LNCaP clone FGC (cell line): ENCODE measurements at places on chromosomes 16 and 17.

DNA sequence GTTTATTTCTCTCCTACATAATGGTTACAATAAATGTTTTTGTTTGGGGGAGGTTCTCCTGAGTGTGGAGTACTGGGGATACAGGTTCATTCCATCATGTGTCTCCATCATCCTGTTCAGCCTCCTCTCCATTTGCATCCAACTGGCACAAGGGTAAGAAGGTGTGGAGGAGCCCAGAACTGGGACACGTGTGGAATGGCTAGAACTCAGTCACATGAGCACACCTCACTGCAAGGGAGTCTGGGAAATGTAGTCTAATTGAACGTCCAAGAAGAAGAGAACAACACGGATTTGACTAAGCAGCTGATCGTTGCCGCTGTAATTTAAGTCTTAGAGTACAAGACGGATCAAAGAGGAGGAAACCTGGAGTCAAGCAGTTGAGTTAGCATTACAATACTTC lies 6.1 kb downstream of the OR1A1 start:
- no peak for DNase-seq

GRCh38 chr17:66730461-66730923 lies 104.4 kb upstream of the CACNG5 start:
- no peak for DNase-seq

GRCh38 chr16:533391-534123 lies 6.0 kb downstream of the CAPN15 start:
- DNase-seq, result no peak

GRCh38 chr17:4950746-4951204 lies at the start of gene ENO3:
Gene ENO3 (plus strand): TSS chr17:4951119. CDS start chr17:4951830, 711 bp downstream.
- DNase-seq, result no peak

- DNase-seq, result no peak
These were observed 434 bp upstream of the CPSF4L start for GRCh38 chr17:73261952-73262675.

- DNase-seq, result no peak
These were observed 8.5 kb upstream of the MYCBPAP start for GRCh38 chr17:50499721-50500120.

GRCh38 chr16:30535106-30535776 lies 583 bp upstream of the ZNF747 start:
- DNase-seq, result no peak

- no peak for DNase-seq
These were observed 13.1 kb upstream of the SREBF1 start for GRCh38 chr17:17849845-17850373.

GRCh38 chr16:72015124-72015523 lies 6.6 kb downstream of the DHODH start:
- DNase-seq, result no peak

- no peak for DNase-seq
These were observed 73.2 kb downstream of the AIPL1 start for GRCh38 chr17:6361733-6362132.

- no peak for DNase-seq
These were observed 184.7 kb downstream of the SOX9 start for GRCh38 chr17:72305472-72305871.

- peak; percentile 31 for DNase-seq
These were observed 45.0 kb upstream of the NACA2 start for GRCh38 chr17:61635913-61636432.

GRCh38 chr17:72931163-72931562 lies 161.3 kb downstream of the SLC39A11 start:
- no peak for DNase-seq

- DNase-seq, result no peak
These were observed 62.8 kb downstream of the MRTFB start for GRCh38 chr16:14133907-14134306.

GRCh38 chr17:73952082-73952479 lies 251.4 kb upstream of the RPL38 start:
- no peak for DNase-seq

- DNase-seq, result no peak
These were observed 50.0 kb downstream of the PLD6 start for GRCh38 chr17:17156107-17156506.

DNA sequence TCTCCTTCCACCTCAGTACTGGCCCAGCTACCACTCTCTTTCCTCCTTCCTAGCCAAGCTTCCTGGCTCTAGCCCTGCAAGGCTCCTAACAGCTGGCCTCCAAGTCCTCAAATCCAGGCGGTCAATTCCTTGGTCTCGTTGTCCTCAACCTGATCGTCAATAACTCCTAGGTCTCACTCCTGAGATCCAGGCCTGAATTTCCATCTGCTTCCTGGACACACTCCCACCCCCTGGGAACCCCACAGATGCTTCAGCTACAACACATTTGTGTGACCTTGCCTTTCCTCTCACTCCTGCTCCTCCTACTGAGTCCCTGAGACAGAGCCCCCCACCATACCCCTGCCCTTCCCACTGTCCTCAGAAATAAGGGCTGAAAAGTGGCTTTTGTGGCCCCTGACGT lies 2.3 kb downstream of the ENKD1 start:
- no peak for DNase-seq

GRCh38 chr16:76335180-76335974 lies 58.2 kb downstream of the CNTNAP4 start:
- no peak for DNase-seq

DNA sequence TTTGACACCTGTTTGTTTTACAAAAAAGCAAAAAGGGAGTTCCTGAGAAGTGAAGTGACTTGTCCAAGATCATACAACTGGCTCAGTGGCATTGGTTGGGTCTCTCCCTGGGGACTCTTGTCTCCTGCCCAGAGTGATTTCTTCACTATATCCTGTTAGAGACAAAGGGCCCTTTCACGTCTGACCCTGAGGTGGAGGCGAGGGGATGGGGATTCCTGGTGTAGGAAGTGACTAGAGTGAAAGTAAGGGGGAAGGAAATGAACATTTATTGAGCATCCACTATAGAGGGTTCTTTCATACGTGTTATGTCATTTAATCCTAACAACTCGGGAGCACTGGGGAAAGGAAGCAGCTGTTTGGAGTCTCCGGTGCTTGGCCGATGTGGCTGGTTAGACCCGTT lies 9.0 kb downstream of the ITGB3 start:
- DNase-seq, result no peak

DNA sequence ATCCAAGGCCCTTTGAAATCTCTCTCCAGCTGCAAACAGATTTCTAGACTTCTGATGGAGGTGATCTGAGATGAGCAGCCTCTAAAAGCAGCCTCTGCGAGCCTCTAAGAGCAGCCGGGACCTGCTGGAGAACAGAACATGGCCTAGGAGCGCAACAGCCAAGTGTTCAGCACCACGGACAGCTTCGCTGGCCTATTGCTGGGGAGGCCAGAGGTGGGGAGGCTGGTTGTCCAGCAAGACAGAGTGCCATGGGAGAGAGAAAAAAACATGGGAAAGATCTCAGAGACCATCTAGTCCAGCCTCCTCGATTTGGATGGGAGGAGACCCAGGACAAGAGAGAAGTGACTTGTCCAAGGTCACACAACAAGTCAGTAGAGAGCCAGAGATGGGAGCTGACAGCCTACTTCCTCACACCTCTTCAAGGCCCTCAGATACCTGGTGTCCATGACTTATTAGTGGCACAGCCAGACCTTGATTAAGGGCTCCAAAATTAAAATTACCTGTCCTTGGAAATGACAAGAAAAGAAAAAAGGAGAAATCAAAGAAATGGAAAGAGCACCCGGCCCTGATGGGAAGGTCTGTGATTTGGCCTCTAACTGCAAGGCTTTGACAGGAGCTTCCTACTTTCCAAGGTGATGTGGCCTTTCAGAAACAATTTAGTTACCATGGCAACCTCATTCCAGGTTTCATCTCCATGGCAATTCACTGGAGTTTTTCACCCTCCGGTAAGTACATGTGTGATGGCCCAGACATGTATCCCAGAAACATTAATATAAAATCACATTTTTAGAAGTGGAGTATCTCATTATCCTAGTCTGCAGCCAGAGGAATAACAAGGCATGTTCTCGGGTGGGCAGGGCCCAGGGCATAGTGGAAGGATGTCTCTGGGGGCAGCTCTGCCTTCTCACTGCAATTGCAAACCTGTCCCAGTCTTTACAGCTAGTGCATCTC lies 14.5 kb downstream of the RPRML start:
- no peak for DNase-seq

DNA sequence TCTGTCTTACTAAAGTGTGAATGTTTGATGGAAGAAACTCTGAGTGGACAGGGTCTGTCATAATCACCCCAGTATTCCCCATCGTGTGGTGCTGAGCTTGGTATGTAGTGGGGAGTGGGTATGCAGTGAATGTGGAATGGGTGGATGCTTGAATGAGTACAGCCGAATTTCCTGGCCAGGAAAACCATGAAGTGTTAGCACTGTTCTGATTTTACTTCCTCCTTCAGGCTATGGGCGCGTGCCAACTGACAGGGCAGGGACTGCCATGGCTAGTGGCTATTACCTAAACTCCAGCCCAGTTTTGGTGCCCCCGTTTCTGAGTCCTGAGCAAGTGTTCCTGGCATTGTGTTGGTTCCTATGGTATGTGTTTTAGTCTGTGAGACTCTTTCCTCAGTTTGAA lies 48.6 kb downstream of the PRKCA start:
- no peak for DNase-seq
